ENCODE measurements at places on chromosomes 7 and 10.

GRCh38 chr10:95374597-95375209 lies 83.9 kb upstream of the PDLIM1 start:
- DNase-seq: no peak

GRCh38 chr7:149422914-149423301 lies 38.0 kb downstream of the ZNF777 start:
- DNase-seq: peak; percentile 72

- DNase-seq: no peak
Observed at GRCh38 chr7:139853506-139854123, 24.6 kb downstream of the TBXAS1 start.

- DNase-seq: no peak
Observed at GRCh38 chr7:26853788-26854393, 10.5 kb downstream of the SKAP2 start.

DNA sequence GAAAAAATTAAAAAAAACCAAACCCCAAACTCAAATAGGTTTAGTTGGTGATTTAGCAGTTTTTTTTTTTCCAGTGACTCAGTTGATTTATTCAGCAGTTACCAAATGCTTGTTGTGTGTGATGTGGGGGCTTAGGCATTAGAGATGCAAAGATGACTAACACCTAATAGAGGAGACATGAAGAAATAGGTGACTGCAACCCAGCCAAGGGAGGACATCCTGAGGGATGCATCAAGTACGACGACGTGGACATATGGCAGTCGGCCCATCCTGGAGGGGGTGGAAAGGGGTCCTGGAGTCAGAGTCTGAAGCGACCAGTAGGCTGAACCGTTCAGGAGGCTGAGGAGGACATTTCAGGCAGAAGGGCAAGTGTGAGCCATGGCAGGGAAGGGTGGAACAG lies 35.5 kb downstream of the LRMDA start:
- no peak for DNase-seq

DNA sequence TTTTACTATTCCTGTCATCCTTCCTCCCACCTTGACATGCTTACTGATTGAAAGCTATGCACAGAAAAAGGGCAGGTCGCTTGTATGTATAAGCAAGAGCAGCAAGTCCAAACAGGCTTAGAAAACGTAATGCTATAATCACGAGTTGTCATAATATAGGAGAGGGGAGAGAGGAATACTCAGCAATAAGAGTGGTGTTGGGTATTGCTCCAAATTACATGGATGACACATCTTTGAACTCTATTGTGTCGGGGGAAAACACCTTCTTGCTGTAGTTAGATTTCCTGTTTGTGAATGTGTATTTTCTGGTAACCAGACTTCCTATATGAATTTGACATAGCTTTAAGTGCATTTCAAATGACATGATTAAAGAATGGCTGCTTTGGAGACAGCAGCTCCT lies 7.5 kb downstream of the MET start:
- DNase-seq: no peak

- peak; percentile 39 for DNase-seq
Observed at GRCh38 chr7:2909043-2909442, 64.9 kb upstream of the GNA12 start.
